Activated T-cell treated with anti-CD3 and anti-CD28 coated beads for 4 hours (primary cell): ENCODE measurements at places on chromosomes 16 and 17.
A peak's percentile ranks its signal among the peaks of the same experiment; 100 is the strongest.

GRCh38 chr17:81112450-81112849 is 52.9 kb upstream of the PVALEF start:
- no peak for DNase-seq

DNA sequence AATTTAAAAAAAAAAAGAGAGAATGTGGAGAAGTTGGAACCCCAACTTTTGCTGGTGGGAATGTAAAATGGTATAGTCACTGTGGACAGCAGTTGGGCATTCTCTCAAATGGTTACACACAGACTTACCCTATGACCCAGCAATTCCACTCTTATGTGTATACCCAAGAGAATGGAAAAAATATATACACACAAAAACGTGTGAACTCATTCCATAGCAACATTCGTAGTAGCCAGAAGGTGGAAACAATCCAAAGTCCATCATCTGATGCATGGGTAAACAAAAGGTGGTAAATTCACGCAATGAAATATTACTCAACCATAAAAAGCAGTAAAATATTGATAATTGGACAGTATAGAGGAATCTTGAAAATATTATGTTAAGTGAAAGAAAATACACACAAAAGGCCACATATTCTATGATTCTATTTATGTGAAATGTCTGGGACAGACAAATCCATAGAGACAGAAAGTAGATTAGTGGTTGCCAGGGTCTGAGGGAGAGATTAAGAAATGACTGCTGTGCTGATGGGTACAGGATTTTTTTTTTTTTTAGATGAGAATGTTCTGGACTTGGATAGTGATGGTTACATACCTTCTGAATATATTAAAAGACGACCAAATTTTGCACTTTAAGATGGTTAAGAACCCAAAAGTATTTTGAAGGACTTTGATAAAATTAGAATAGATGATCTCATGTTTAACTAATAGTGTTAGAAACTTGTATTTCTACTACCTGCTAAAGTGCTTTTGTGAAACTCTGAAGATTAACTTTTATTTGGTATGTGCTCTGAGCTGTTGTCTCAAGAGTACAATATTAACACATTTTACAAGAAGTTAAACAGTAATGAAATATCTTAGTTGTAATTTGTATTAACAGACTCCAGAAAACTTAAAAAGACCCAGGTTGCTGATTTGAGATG is 60.9 kb downstream of the MRTFB start:
- DNase-seq = no peak

DNA sequence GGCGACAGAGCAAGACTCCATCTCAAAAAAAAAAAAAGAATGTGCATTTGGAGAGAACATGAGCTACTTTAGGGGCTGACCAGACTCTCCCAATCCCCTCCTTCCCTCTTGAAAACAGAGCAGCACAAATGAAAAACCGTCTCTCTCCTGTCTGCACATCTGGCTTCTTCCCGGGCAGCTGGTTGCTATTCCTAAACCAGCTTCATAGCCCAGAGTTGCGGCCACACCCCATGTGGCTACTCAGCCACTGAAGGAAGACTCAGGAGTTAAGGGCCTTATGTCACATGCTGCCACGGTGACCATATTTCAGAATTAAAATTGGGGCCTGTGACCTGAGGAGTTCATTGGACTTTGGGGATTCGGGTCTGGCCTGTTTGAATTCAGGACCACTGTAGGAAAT is 48.3 kb downstream of the KATNIP start:
- no peak for DNase-seq

- peak; percentile 11 for DNase-seq
These were observed 227.6 kb upstream of the ASIC2 start for GRCh38 chr17:33520426-33521330.

- peak; percentile 42 for DNase-seq
These were observed 20.0 kb upstream of the WFIKKN1 start for GRCh38 chr16:610513-611381.
